ENCODE measurements at places on chromosomes 7 and 10.

DNA sequence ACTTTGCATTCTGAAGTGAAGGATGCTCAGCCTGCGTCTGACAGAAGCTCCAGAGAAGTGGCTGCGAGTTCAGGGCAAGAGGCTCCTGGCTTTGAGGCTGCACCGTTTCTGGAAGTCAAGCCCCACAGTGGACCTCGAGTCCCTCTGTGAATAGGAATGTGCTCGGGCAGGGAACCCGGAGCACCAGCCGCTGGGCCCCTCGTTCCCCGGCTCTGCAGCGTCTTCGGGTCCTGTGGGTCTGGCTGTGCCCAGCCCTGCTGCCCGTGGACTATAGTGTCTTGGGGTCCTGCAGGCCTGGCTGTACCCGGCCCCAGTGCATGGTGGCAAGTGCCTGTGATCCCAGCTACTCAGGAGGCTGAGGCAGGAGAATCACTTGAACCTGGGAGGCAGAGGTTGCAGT, 45.3 kb upstream of the PRKAR1B start:
- DNase-seq, result no peak

GRCh38 chr7:98234429-98235147, 17.4 kb downstream of the TECPR1 start:
- no peak for DNase-seq

- DNase-seq, result no peak
Observed at GRCh38 chr10:4848356-4849041, 22.5 kb downstream of the AKR1E2 start.

DNA sequence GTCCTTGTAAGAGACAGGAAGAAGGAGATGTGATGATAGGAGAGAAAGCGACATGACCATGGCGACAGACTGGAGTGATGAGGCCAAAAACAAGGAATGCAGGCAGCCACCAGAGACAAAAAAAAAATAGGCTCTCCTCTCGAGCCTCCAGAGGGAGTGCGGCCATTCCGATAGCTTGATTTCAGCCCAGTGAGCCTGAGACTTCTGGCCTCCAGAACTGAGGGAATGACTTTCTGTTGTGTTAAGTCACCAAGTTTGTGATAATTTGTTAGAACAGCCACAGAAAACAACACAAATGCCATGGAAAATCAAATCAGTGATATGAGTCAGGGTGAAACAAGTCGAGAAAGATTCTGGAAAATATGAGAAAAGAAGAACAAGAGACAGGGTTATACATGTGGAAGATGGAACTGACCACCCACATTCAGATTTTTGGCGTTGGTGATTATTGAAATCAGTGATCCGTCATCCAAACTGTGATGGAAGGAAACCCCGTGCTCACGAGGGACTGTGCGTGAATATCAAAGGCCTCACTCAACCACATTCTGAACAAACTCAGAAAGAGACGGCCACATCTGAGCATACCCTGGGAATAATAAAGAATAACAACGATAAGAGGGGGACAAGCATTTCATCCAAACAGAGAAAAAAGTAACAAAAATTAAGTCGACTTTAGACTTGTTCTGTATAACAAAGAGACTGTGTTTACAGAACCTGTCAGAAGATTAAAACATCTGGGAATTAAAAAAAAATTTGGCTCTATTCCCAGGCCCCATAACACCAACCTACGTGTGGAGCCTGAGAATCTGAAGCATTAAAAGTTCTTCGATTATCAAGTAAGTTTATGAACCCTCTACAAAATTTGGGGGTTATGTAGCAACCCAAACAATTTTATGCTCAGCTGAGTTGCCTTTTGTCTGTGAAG, 72.1 kb downstream of the EEPD1 start:
- DNase-seq, result no peak

DNA sequence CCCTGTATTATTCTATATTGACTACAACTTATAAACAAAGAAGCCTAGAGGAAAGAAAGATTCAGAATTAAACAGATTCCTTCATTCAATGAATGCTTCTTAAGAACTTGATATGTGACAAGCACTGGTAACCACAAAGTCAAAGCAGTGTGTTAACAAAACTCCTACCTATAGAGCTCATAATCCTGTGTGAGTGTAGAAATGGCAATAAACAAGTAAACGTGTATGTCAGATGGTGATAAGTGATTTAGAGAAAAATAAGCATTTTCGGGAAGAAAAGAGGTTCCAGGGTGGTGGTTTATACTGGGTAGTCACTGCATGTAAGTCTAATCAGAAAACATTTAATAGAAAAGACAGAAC, 141.3 kb downstream of the JMJD1C start:
- no peak for DNase-seq

DNA sequence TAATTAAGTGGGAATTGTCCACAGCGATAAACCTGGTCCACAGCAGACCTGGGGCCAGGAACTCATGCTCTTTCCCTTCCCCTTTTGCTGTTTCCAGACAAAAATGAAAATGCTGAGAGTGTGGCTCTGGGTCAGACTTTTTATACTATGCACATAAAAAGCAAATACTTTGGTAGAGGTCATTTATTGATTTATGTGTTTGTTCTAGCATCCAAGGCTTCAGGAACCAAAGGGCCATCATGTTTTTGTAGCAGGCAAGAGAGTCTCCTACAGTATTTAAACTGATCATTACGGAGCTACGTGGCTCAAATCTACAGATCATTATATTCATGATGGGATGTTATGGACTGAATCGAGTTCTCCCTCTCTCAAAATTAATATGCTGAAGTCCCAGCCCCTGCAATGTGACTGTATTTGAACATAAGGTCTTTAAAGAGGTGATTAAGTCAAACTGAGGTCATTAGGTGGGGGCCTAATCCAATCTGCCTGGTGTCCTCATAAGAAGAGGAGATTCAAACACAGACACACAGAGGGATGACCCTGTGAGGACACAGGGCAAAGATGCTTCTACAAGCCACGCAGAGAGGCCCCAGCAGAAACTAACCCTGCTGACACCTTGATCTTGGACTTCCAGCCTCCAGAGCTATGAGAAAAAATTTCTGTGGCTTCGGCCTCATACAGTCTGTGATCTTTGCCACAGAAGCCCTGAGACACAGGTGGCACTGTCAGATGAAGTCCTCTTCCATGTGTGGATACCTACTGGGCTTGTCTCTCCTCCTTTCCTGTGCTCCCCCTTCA, 46.1 kb upstream of the RNF32 start:
- DNase-seq, result no peak

DNA sequence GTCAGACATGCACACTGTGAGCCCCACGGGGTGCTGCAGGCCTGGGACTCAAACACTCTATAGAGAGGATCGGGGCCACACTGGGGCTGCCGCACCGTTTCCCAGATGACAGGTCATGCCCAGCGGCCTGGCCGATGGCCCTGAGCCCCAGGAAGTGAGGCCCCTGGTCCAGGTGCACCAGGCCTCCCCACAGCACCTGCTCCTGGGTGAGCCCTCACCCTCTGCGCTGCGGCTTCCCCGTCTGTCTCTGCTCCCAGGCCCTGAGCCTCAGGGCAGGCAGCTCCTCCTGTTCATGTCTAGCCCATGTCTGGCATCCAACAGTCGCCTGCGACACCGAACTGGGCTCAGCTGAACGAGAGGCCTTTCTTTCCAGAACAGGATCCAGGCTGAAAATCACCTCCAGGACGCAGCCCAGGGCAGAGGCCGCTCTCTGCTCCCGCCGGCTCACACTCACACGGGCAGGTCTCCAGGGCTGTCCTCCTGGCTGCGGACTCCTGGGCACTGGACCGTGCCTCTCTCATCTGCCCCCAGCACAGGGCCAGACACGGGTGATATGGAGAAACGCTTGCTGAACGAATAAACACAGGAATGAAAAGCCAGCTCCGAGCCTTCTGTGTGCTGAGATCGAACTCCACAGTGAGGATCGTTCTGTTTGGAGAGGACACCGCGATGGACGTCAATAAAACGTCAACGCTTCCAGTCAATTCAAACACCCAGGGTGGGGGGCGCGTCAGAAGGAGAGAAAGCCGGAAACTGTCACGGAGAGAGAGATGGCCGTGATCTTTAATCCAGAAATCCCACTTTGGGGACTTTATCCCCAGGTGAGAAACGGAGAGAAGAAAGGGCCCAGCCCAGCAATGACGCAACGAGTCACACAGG, 202.4 kb downstream of the ELFN1 start:
- DNase-seq, result no peak

DNA sequence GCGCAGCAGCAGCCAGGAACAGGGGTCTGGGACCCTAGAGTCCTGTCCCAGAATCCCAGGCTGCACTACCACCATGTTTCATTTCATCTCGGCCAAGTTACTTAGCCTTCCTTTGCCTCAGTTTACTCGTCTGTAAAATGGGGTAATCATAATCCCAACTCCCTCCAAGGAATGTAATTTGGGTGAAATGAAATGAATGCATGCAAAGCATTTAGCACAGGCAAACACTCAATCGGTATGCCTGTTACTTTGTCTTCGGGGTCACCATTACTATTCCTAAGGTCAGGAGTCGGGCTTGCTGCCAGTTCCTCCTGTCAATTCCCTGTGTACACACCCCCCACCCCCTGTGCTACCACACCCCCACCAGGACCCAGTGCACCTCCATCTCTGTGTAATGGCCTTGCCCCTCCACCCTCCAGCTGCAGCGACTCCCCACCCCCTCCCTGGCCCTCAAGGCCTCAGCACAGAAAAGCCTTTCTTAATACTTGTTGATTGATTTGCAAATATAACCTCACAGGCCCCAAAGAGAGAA, 1.7 kb downstream of the TNS3 start:
- no peak for DNase-seq

- DNase-seq, result no peak
Observed at GRCh38 chr7:3695602-3696001, 394.6 kb downstream of the SDK1 start.

All from dorsolateral prefrontal cortex (tissue), 122 donors.